ENCODE measurements at places on chromosomes 5 and 9. TPM values are rescaled to one million over a fixed set of nuclear protein-coding genes. Genes with fewer than 3 reads are reported as not detected.

- H3K4me1 ChIP-seq: no peaks in the 10 kb centered on the region
- H3K36me3 ChIP-seq: no peaks in the 10 kb centered on the region
- no peak for DNase-seq
These were observed 285.8 kb upstream of the MEF2C start for GRCh38 chr5:89168766-89169165.

Gene NOXA1
- 0.97 TPM for total RNA-seq

- H3K4me3 ChIP-seq: no peak overlapping the region
- H3K27ac ChIP-seq: no peak overlapping the region
- no peaks in the 10 kb centered on the region for H3K36me3 ChIP-seq
- peaks cover 27% of the 10 kb centered on the region for H3K27me3 ChIP-seq
These were observed 58.9 kb upstream of the RXRA start for GRCh38 chr9:134267305-134267880.

GRCh38 chr5:160133918-160134304 is 14.7 kb upstream of the PWWP2A start:
- H3K27me3 ChIP-seq: no peaks in the 10 kb centered on the region
- no peak overlapping the region for H3K4me3 ChIP-seq
- peaks cover 10% of the 10 kb centered on the region for H3K4me1 ChIP-seq
- no peak overlapping the region for H3K27ac ChIP-seq
- no peak for DNase-seq

Gene ARSI
- 2.4 TPM for total RNA-seq

DNA sequence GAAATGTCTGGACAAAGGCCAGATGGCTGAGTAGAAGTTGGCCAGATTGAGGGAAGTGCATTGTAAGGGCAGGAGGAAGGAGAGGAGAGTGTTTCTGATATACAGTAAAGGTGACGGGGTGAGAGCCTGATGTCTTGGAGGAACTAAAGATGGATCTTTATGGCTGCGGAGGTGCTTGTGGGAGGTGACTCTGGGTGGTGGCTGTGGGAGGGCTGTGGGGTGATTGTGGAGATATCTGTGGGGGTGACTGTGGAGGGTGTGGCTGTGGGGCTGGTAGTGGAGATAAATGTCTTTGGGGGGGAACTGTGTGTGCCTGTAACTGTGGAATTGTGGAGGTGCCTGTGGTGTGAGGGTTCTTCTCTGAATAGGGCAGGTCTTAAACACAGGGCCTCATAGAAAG is 121.4 kb downstream of the CMYA5 start:
- DNase-seq: no peak
- no peaks in the 10 kb centered on the region for H3K36me3 ChIP-seq
- H3K4me3 ChIP-seq: no peak overlapping the region
- peaks cover 14% of the 10 kb centered on the region for H3K27me3 ChIP-seq
- no peaks in the 10 kb centered on the region for H3K4me1 ChIP-seq
